ENCODE measurements at places on chromosomes 5 and 9. TPM values are rescaled to one million over a fixed set of nuclear protein-coding genes. Genes with fewer than 3 reads are reported as not detected.
A peak's percentile ranks its signal among the peaks of the same experiment; 100 is the strongest.

DNA sequence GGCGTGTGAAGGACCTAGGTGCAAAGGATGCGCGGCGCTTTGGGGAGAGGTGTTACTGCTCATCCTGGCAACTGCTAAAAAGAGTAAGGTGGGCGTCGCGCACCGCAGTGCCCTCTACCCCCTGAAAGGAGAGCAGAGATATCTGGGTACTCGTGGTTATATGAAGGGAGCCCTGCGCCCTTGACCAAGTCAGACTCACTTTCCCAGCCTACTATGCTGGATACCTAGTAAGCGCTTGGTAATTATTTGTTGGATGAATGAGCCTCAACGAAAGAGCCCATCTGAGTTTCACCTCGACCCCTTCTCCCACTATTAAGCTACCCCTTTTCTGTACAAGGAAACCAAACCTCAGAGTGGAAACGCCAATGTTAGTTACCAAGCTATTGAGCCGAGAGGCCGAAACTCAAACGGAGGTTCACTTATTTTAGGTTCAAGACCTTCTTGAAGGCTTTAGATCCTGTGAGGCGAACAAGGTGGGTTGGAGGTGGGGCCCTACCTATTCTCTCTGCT is 8.0 kb downstream of the LHX6 start:
- no peak for DNase-seq

GRCh38 chr5:170121321-170121720 is 15.6 kb downstream of the FOXI1 start:
- DNase-seq: no peak

- peak; percentile 94 for DNase-seq
Measured at GRCh38 chr5:12330993-12331588, 426.8 kb upstream of the CTNND2 start.

GRCh38 chr9:5438301-5439162 is 807 bp upstream of the PLGRKT start:
- no peak for DNase-seq

DNA sequence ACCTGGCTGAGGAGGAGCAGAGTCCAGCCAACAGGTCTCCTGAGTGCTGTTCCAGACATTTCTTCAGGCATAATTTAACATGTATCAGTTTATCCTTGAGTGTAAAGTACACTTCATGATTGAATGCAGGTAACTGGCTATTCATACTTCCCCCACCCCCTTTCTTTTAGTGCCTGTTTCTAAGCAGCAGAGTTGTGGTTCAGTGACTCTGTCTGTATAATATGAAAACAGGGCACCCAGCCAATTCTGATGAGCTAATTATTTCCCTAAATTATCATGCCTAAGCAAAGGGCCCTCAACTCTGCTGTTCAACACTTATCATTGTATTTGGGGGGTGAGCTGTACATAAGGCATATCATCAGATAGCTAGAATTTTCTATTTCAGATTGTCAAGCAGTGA is 51.9 kb upstream of the ZSWIM6 start:
- DNase-seq: no peak

C9orf50 gene
- total RNA-seq: not detected

DNA sequence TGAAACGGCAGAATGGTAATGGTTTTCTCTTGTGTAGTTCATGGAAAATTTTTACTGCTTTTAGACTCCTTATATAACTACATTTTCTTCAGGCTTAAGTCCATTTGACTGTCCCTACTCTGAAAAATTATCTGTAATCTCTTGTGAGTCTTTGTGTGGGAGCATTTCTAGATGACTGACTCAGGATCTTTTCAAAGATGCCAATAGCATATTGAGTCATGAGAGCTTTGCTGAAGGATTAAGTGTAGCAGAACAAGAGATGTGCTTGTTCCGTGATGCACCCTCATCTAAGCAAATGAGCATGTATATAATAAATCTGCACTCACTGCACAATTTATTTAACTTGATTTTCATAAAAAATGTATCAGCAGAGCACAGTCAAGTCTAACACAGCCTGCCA is 298.7 kb upstream of the CDH6 start:
- DNase-seq: no peak

DNA sequence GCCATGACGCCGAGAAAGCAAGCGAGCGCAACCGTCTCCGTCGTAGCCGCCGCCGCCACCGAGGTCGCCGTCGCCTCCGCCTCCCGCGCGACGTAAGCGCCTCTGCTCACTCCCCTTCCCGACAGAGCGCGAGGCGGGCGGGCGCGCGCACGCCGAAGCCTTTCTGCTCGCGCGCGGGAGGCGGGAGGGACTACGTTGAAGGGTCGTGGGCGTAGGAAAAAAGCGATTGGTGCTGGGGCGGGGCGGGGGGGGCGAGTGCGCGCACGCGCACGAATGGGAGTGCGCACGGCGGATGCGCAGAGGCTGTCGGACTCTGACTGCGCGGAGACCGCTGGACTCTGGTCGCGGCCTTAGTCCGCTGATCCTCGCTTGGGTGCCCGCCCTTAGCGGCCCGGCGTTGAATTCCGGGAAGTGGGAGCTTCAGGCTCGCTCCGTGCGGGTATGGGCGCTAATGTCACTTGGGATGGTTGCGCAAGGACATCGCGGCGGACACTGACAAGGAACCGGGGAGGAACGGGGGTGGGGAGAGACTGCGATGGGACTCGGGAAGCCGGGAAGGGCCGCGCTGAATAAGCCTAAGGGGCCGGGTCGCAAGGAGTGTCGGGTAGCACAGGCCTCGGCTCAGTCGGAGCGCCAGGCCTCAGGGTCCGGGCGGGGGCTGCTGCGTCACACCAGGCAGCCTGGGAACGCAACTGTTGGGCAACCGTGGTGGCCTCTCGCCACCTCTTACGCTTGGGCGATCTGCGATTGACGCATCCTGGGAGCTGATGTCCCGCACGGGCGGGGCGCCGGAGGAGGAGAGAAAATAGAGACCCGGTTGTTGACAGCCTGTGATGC is at the start of gene CHD1:
Gene CHD1, minus strand, starts transcription at position 135 of the 837 bp plus-strand sequence. CDS start 2,621 bp downstream, outside the sequence.
- DNase-seq: peak; percentile 95

DNA sequence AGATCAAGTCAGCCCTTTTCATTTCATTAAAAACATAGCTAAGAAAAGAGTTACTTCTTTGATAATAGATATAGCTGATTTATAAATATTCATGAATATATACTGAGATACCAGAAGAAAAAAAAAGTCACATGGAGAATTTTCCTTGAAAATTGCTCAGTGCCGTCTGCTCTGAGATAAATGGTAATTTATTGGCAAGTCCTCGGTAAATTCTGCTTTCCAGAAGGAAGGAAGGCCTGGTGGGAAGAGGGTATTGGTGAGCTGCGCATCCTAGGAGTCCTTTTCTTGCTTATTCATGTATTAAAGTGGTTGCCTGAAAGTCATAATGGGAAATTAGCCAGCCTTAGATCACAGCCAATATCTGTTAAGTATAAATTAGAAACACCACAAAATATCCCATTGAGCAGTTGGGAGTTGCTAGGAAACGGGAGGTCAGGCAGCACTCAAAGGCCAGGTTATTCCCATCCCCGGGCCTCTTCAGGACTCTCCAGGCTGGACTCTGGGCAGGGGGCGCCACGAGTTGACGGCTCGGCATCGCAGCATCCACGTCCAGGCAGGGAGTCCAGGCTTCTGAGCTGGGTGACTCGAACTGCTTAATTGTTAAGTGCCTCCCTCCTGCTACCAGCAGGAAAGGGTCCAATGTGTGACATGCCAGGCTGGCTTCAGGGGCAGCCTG is 116.7 kb upstream of the RETREG1 start:
- DNase-seq: peak; percentile 75

GRCh38 chr5:120528609-120529008 is 64.5 kb downstream of the PRR16 start:
- DNase-seq: no peak

DNA sequence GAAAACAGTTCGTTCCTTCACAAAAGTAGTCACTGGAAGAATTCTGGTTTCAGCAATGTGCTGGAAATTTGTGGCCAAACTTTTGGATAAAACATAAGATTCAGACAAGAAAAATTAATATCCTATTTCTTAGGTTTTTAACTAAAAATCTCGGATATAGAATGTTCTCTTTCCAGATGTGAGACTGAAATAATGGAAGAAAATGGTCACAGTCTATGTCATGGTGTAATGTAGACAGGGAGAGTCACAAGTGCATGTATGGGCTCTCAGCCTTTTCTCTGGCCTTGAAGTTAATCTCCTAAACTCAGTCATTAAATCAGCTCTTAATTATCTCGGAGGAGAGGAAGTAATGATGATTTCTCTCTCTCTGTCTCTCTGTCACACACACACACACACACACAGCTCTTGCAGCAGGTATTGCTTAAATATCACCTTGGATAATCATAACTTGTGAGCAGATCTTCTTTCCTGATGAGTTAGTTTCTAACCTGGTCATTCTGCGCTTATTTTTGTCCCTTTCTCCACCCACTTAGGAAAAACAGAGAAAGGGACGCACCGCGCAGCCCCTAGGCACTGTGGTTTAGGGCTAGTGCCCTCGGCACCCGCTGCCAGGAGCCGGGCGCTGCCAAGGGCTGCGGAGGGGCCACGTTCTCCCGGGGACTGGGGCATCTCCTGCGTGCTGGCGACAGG is 672 bp upstream of the ITGA2 start:
- peak; percentile 25 for DNase-seq

DNA sequence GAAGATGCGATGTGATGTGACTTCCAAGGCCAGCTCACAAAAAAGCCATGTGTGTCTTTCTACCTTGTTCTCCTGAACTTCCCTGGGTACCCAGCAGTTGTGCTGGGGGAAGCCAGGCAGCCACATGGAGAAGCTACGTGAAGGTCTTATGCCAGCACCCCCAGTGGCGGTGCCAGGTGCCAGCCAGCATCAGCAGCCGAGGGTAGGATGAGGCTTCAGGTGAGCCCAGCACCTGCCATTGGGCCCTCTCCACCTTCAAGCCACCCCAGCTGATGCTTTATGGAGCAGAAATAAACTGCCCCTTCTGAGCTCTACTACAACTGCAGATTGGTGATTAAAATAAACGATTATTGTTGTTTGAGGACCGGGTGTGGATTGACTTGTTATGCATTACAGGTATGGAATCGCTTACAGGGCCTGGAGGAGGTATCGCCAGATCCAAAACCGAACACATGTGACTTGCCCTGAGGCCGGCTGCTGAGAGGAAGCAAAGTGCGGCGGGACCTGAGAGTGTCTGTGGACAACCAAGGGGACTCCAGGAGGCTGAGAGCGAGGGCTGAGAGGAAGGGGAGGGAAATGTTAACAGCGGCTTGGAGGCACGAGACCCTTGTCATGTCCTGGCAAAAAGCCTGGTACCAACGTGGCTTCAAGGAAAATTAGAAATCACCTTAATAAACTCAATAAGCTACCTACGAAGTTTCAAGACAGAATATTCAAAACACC is 36.0 kb upstream of the OLFM1 start:
- no peak for DNase-seq

- DNase-seq: no peak
Measured at GRCh38 chr9:114464281-114465051, 40.8 kb downstream of the WHRN start.

LURAP1L gene
- total RNA-seq: 0.74 TPM

- peak; percentile 18 for DNase-seq
Measured at GRCh38 chr5:105868038-105868780, 1802.5 kb downstream of the EFNA5 start.

DNA sequence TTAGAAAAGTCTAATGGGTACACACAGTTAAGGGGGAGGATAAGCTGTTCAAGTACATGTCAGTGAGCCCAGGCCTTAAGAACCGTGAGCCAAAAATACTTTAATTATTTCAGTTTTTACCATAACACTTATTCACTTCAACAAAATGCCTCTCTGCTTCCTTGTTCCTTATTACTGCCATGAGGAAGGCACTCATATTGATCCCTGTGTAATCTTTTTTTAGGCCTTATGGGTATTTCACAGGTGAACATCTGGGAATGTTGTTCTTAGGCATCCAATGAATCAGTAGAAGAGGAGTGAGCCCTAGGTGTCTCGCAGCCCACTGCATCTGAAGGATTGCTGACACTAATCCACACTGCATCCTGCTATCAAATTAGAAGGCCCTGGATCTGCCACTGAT is 13.5 kb upstream of the DMAC1 start:
- no peak for DNase-seq

GRCh38 chr5:124193371-124193789 is 553.1 kb downstream of the ZNF608 start:
- DNase-seq: no peak

GRCh38 chr5:13944560-13945199 is at the start of gene DNAH5:
Gene DNAH5, minus strand, starts transcription at chr5:13944688. Its CDS starts 250 bp downstream, at chr5:13944438.
- no peak for DNase-seq

- no peak for DNase-seq
Measured at GRCh38 chr9:99903393-99903792, 3.1 kb upstream of the STX17 start.

DNA sequence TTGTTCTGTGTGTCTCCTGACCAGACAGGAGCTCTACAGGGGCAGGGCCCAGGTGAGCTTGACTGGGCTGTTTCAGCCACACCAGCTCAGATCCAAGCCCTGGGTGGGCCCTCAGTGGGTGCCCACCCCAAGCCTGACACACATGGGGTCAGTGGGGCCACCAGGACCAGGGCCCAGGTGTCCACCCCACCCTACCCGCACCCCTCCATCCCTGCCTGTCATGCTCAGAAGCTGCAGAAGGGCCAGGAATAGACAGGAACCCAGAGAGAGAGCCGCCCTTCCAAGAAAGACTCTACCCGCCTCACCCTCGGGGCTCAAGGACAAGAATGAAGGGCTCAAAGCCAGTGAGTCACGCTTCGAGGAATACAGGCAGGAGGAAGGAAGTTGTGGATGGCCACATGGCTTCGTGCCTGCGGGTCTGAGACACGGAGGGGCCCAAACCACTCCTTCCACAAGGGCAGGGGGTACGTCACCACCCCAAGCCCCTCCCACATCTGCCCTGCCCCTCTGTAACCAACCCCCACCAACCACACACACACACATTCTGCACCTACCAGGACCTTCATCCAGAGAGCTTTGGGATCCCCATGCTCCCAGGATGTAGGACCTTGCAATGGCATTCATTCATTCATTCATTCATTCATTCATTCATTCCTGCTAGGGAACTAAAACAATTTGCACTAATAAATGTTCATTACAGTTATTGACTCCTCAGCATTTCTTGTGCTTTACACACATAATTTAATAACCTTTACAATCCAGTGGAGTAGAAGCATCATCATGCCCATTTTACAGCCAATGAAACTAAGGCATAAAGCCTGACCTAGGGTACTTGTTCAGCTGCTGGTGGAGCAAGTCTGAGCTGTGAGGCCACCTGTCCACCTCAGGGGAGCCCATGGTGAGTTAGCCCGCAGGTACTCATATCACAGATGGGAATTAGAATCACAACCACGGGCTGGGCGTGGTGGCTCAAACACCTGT is 55.9 kb upstream of the STXBP1 start:
- no peak for DNase-seq

- DNase-seq: peak; percentile 77
Measured at GRCh38 chr9:14372437-14373335, 58.7 kb upstream of the NFIB start.

CDH9 gene
- 0.31 TPM for total RNA-seq

DNA sequence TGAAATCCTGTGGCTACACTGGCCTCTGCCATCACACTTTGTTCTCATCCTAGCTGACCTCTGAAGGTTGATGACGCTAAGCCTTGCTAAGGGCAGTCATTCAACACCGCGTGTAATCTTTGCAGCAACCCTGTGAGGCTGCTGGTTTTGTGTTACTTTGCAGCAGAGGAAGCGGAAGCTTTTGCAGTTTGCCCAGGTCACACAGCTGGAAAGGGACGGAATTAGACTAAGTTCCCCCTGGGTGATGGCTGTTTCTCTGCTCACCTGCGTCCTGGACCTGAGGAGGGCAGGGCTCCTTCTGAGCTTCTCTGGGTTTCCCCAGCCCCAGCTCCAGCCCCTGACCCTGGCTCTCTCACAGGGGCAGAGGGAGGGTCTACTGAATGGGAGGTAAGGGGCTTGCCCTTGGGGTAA is 7.3 kb upstream of the SLC25A51 start:
- no peak for DNase-seq

Measured in GM23338 (cell line).